GM23248 (cell line): ENCODE measurements at places on chromosomes 16 and 17. TPM values are rescaled to one million over a fixed set of nuclear protein-coding genes. Genes with fewer than 3 reads are reported as not detected.

DNA sequence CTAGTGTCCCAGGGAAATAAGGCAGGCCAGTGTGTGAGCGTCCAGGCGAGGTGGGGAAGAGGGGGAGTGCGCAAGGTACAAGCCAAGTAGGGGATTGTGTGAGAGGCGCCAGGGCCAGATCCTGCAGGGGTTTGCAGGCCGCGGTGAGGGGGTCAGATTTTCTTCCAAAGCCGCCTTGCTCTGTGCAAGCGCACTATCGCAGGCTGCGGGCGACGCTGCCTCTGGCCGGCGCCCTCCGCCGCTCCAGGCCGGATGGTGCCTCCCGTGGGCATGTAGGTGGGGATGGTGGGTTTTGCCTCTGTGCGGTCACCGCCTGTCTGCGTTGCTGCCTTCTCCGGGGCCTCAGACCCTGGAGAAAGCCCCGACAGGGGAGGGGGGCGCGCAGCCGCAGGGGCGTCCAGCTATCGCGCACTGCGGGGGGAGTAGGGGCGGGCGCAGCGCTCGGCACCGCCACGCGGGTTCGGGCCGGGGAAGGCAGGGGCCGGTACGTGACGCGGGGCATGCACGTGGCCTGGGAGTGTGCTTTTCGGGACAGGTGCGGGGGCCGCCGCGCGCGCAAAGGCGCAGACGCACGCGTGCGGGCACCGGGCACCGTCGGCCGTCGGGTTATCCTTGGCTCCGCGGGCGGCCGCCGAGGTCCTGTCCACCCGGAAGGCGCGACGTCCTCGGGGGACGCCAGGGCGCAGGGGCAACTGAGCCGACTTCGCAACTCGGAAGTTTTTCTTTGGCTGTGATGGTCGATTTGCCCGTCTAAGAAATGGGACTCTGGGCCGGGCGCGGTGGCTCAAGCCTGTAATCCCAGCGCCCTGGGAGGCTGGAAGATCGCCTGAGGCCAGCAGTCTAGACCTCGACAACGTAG is 1.1 kb upstream of the HAPSTR1 start:
- DNase-seq, result peak; percentile 50

DNA sequence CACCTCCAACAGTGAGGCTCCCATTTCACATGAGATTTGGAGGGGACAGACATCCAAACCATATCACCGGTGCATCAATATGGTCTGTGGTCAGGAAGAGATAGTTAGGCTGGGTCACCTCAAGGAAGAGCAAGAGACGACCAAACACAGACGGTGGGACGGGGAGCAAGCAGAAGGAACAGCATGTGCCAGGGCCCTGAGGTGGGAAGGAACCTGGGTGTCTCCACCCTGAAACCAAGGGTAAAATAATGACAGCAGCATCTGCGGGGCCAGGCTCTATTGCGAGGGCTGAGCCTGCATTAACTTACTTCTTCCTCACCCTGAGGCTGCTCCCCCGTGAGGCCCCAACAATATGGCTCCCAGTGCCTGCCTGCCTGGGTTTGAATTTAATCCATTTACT is 8.9 kb upstream of the PRSS21 start:
- no peak for DNase-seq

DNA sequence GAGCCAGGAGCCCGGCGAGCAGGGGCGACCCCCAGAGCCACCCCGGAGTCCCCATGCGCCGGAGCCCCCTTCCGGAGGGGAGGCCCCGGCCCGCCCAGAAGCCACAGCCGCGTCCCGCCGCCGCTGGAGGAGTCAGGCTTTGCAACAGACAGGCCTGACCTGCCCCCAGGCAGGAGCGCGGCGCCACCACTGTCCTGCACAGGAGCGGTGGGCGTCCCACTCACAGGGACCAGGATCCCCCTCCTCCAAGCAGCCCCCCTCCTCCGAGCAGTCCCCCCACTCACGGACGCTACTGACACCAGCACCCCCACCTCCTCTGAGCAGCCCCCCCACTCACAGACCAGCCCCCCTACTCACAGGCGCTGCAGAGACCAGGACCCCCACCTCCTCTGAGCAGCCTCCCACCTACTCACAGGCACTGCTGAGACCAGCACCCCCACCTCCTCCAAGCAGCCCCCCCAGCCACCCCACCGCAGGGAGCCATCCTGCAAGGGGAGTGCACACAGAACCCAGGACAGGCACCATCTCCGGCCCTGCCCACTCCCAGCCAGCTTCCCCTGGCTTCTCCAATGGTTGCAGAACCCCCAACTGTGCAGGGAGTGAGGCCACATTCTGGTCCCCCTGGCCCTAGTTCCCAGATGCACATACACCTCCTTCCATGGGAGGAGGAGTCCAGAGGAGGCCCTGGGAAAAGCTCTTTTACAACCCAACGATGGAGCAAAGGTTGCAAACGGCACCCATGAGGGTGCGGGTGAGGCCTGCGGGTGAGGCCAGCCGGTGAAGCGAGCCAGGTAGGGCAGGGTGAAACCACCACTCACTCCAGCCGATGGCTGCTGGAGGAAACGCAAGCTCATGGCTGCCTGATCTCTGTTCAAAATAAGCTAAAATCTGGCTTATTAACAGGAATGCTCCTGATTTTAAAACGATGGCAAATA is 69.9 kb downstream of the ABR start:
- no peak for DNase-seq

ITGAD gene
- total RNA-seq, result not detected in 2 replicates

DNA sequence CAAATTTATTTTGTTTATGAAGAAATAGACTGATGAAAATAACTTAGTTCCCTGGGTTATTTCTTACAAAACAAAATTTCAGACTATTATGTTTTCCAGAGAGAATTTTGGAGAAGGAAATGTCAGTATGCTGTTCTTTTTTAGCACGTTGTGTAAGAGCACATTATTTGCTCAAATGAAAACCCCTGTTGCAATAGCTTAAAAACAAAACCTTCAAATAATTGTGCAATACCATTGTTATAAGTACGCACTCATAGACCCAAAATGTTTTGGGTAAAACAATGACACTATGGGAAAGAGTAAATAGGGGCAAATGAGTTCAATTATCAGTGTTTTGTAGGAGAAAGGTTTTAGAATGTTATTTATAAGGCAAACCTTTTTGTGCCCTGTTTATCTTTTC is 18.2 kb downstream of the VMP1 start:
- peak; percentile 78 for DNase-seq

ENPP7 gene
- not detected in 2 replicates for total RNA-seq

LGALS9B gene
- total RNA-seq, result not detected in 2 replicates

IL17C gene
- total RNA-seq, result not detected in 2 replicates
